RKO (cell line): ENCODE measurements at places on chromosomes 5 and 9.
A peak's percentile ranks its signal among the peaks of the same experiment; 100 is the strongest.

GRCh38 chr5:150904479-150905311, at the start of gene ZNF300:
Gene ZNF300 (minus strand): TSS chr5:150904980. CDS start chr5:150903155, 1,825 bp downstream.
- peak; percentile 95 for DNase-seq

GRCh38 chr5:67283988-67284487, 87.4 kb upstream of the CD180 start:
- DNase-seq = no peak

- DNase-seq = peak; percentile 95
Observed at GRCh38 chr5:122163121-122164069, 34.0 kb downstream of the ZNF474 start.

DNA sequence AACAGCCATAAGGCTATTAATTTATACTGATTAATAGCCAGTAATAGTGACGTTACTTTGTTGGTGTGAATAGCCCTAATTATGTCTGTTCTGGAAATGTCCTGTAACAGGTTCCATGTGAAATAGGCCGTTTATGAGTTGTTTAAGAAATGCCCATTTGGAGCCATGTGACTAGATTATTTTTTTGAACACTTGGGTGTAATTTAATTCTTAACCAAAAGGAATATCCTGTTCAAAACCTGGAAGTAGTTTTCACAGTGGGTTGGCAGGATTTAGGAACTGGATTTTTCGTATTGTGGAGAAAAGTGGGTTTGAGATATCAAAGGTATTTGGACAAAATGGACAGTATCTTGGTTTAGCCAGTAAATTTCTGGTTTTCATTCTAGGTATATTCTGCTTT, 1.3 kb downstream of the TENT2 start:
- DNase-seq = peak; percentile 28

DNA sequence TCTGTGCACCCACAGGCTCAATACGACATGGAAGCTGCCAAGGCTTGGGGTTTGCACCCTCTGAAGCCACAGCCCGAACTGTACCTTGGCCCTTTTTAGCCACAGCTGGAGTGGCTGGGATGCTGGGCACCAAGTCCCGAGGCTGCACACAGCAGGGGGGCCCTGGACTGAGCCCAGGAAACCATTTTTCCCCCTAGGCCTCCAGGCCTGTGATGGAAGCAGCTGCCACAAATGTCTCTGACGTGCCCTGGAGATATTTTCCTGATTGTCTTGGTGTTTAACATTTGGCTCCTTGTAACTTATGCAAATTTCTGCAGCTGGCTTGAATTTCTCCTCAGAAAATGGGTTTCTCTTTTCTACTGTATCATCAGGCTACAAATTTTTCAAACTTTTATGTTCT, 82.3 kb upstream of the LPAR1 start:
- DNase-seq = no peak

GRCh38 chr9:79977510-79978197, 405.9 kb downstream of the TLE4 start:
- no peak for DNase-seq

- DNase-seq = no peak
Observed at GRCh38 chr5:84057211-84057610, 327.5 kb downstream of the EDIL3 start.

DNA sequence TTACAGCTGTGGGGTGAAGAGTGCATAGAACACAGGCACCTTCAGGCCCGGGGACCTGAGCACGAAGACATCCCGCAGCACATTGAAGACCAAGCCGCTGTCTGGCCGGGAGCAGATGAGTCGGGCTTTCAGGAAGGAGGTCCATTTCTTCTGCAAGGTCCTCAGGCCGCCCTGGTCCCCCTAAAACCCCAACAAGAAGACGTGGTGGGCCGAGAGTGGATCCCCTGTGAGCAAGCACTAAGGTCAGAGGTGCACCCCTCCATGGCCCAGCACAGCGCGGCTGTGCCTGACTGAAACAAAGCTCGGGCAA, 70.5 kb downstream of the SECISBP2 start:
- no peak for DNase-seq

DNA sequence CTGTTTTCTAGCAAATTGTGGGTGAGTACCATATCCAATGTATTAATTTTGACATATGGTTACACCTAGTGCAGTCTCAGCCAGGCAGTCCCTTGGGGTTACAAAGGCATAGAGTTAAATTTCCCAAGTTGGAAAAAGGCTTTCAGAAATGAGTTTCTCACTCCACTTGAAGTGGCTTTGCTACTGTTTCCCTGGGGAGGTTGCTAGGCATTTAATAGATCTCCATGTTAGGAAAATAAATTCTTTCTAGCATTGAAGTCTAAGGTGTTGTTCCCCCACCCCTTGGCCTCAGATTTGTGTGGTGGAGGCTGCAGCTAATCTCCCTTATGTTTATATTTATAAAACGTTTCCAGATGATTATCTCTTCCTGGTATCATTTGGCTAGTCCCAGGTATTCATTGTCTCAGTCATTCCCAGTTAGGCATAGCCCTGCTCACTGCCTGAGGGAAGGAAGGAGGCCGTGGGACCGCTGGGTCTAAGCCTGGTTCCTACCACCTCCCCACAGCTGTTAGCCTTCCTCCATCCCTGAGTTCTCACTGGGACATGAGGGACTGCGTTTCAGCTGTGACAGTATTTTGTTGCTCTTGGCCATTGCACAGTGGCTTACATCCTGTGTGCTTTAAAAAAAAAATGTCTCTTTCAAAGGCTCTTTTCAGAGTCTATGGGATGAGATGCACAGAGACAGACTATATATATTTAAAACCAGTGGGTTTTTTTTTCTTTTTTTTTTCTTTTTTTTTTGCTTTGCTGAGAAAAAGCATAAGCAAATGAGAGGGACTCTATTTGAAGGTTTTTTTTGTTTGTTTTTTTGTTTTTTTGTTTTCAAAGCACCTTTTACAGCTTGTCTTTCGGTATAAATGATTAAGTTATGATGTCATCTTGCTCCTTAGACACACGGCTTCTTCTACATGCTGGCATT, 121.5 kb downstream of the MAST4 start:
- no peak for DNase-seq

DNA sequence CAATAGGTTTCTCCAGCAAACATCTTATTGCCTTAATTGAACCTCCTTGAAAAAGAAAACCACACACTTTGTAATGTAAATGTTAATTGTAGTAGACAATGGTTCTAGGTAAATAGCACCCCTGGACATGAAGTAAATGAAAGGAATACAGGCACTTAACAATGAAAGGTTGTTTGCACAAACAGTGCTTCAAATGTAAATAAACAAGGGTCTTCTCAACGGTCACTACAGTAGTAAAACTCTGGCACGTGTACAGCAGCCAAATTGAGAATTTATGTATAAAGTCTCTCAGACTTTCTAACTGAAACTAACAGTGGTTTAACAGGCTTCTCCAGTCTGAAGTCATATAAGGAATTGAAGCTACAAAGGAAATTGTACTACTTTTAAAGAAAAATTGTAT, 218.3 kb downstream of the MEF2C start:
- DNase-seq = no peak

- DNase-seq = no peak
Observed at GRCh38 chr5:92927291-92927778, 653.7 kb downstream of the NR2F1-AS1 start.

- peak; percentile 33 for DNase-seq
Observed at GRCh38 chr5:11619339-11620024, 284.8 kb downstream of the CTNND2 start.

- DNase-seq = no peak
Observed at GRCh38 chr9:16559418-16560188, 310.9 kb downstream of the BNC2 start.

GRCh38 chr5:149941795-149942194, 2.8 kb downstream of the PDE6A start:
- DNase-seq = no peak

DNA sequence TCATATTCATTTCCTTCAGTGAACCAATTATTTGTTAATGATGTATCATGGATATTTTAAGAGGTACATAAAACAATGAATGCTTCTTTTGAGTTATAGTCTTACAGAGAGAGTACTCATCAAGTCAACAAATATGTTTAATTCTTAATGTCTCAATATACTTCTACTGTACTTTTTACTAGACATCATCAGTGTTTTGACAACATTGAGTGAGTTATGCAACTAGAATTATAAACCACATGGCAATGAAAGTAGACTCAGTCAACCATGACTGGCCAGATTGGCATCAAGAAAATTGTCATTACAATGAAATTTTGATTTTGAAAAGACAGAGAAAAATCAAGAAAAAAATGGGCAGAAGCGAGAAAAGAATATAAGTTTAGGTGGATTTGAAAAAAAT, 1248.1 kb upstream of the CDH18 start:
- no peak for DNase-seq

DNA sequence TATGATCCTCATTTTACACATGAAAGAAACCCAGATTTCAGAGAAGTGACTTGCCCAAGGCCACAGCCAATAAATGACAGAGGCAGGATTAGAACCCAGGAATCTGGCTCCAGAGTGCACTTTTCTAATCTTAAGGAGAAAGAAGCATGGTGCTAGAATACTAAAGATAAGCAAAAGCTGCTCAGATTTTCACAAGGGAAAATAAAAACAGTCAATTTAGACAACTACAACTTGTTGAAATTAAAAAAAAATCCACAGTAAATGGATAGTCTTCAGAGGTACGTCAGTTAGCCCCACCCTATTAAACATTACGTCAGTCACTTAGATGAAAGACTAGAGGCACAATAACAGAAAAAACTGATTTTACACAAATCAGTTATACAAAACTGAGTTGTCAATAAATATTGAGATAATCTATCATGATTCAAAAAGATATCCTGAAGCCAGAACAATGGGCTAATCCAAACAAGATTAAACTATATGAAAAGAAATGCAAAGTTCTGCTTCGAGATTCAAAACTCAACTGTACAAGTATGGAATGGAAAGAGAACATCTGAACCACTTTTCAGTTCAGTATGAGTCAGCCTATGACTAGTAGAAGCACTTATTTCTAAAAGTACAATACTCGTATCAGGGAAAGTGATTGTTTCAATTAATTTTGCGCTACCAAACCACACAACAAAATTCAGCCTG, 9.3 kb downstream of the TMEM245 start:
- DNase-seq = peak; percentile 79
